SHP77 (cell line): ENCODE measurements at places on chromosomes 16 and 17.

DNA sequence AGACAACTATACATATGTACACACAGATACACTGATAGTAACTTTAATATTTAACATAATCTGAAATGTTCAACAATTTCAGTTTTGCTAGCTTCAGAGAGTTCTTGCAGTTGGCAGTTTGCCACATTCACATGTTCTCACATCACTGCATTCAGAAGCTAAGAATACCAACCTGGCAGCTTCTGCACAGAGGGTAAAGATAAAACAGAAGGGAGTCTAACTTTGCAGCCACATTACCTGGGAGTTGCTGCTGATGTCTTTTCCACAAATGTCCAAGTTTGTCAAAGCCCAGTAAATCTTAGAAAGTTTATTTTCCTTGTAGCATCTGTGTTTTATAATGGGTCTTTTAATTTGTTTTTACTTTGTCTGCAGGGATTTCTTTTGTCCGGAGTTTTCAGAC is 332.0 kb downstream of the BCAS3 start:
- DNase-seq, result no peak

DNA sequence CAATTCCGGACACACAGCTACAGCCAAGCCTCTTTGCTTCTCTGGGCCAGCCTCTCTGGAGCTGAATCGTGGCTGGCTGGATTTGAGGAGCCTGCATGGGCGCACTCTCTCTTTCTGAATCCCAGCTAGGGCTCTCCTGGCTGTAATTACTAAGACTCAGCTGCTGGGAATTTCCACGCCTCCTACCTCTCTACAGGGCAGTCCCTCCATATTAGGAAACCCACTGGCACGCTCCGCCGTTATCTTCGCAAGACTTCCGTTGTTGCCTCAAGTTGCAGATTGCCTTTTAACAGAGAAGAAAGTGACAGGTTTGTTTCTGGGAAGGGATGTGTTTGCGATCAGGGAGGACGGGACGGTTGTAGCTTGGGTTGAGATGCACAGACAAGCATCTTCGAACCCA is 188.4 kb upstream of the NLRP1 start:
- no peak for DNase-seq

- DNase-seq, result peak; percentile 66
These were observed at the start of gene LDHD for GRCh38 chr16:75116081-75116910. Gene LDHD, minus strand, starts transcription at chr16:75116780. Its CDS starts 60 bp downstream, at chr16:75116720.

GRCh38 chr17:5220074-5220473 is 14.6 kb downstream of the SCIMP start:
- no peak for DNase-seq

DNA sequence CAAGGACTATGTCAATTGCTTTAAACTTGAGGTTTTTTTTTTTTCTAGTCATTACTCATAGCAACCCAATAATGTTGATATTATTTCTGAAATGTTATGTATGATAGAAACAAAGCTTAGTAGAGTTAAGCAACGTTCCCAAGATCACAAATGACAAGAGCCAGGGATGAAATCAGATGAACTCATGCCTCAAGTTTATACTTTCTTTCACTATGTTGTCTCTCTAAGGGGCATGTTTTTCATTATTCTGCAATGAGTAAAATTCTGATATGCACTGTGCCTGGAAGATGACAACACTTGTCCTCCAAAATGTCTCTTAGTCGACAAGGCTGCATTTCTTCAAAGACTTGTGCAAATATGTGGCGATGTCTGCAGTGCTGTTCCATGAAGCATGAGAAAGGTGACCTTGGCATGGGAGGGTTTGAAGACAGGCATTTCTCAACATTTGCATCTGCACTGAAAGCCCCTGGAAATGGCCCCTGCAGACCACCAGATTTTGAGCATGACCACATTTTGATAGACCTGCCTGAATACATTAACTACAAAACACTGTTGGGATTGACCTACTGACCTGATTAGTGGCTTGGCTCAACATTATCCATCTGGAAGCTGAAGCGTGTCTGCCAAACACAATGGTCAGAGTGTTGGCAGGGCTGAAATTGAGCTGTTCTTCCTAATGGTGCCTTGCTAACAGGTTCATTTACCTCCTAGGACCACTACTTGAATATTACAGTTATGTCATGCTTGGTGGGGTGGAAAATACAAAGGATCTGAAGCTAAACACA is 1027.5 kb downstream of the CDH11 start:
- no peak for DNase-seq

GRCh38 chr16:67941469-67942199 is 2.3 kb downstream of the LCAT start:
- no peak for DNase-seq

DNA sequence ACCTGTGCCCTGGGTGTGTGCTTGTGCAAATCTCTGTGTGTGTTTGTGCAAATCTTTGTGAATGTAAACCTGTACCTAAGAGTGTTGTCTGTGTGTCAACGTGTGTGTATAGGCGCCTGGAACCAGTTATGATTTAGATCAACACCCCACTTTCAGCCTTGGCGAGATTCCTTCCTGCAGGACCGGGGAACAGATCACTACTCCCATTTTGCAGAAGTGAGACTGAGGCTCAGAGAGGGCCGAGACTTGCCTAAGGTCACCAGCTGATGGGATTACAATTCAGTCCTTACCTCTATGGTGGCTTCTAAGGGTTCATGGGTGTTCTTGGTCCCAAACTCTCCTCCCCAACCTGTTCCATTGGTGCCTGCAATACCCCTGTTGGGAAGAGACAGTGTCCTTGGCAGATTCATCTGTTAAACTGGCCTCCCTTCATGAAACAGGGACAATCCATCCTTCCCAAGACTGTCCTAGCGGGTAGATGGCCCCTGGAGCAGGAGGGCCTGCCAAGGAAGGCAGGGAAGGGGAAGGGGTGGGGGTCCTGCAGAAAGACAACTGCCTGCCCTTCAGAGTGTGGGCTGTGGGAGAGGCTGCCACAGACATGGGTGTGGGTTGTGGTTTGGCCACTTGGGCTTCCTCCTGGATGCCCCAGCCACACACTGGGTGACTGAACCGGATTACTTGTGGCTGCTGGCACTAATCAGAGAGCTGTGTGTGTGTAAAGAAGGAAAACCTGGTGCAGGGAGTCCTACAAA is 6.9 kb upstream of the MAPK7 start:
- no peak for DNase-seq

DNA sequence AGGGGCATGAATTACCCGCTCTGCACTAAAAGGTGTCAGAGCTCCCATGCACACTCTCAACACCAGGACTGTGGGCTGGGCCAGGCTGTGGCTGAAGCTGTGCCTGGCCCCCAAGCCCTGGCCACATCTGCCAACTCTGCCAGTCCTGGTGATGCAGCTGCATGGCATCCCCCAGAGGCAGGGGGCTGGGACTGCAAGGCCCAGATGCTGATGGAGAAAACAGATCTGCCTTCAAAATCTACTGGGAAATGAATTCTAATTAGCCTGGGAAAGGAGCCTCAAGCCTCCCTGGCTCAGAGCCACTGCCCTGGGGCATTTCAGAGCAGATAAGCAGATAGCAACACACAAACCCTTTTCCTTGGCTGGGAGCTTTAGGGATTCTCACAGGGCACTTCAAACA is 3.4 kb downstream of the CHST6 start:
- no peak for DNase-seq

- DNase-seq, result no peak
These were observed 29.4 kb downstream of the COG7 start for GRCh38 chr16:23423496-23424049.

DNA sequence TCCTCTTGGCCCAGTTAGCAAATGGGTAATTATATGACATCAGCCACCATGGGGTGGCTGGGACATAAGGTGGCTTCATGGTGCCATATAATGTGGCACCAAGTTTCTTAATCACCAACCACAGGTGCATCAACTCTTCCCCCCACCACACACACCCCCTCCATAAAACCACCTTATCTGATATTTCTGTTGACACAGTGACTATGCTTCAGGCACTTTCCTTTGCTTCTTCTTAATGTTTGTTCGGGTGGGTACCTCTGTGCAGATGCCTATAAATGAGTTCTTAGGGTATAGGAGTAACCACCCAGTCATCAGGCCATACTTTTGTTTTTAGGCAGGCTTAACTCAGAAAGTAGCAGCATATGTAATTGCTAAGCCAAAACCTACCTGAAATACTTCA is 29.5 kb downstream of the RNF43 start:
- DNase-seq, result no peak

DNA sequence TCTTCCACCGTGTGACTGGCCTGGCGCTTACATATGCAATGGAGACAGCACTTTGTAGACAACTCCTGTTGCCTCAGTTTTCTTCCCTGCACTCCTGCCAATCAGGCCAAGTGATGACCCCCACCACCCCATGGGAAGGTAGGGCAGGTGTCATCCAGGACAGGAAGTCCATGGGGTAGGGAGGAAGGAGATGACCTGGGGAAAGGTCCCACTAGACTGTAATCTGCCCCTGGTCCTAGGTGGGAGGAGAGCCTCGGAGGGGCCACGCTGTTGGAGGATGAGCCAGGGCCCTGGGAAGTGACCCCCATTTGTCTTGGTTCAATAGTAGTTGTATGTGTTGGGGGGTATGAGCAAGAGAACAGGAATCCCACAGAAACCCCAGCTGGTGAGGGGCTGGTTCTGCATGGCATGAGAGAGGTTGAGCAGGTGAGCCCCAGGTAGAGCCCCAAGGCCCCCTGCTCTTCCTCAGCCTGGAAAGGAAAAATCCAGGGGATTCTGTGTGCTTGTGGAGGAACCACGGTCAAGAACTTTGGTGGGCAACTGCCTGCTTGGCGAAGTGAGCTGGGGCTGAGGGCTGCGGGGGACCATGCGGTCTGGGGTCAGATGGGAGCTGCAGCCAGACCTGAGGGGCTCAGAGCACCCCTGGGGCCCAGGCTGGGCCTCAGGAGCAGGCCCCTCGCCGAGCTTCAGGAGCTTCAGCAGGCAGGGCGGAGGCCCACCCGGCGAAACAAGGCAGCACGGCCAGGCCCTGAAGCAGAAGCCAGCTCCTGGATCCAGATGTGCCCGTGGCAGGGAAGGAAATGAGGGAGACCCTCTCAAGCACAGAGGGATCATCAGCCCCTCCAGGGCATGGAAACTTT is 50.7 kb downstream of the NT5M start:
- no peak for DNase-seq

- no peak for DNase-seq
These were observed 33.9 kb upstream of the CLEC18B start for GRCh38 chr16:74455213-74455612.

DNA sequence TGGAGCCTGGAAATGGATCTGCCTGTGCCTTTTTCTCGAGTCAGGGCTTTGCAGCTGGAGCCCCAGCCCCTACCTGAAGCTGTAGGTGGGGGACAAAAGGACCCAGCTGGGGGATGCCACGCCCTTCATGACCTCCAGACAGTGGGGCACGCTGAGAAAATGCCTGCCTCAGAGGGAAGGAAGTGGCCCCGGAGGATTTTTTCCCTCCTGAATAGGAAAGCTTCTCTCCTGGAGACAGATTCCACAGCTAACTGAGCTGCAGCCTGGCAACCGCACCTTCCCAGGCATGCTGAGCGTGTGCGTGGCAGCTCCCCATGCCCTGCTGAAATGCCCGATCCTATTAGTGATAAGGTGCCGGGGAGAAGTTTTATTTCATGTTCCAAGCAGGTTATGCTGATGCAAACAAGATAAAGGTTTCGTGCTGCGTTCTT is 58.0 kb downstream of the AIPL1 start:
- DNase-seq, result no peak

- DNase-seq, result no peak
These were observed 120.6 kb downstream of the IRF8 start for GRCh38 chr16:86019446-86020047.

- no peak for DNase-seq
These were observed 93.1 kb downstream of the SALL1 start for GRCh38 chr16:51057969-51058337.

DNA sequence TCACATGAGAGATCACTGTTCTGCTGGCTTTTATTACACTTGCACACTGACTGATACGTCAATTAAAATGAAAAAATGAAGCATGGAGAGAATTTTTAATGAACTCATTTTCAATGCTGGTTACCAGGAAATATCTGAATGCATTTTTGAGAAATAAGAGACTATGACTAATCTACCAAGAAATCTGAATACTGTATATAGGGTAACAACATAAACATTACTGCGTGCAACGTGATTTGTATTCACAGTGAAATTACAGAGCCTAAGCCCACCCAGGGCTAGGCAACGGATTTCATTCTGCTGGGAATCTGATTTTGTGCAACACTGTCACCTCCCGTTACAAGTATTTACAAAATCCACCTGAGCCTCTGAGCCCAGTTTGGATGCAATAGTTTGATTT is 23.8 kb upstream of the LCMT1 start:
- DNase-seq, result no peak

- DNase-seq, result no peak
These were observed 2.4 kb upstream of the RBFOX3 start for GRCh38 chr17:79613195-79613772.

- no peak for DNase-seq
These were observed 23.2 kb downstream of the CDH3 start for GRCh38 chr16:68668266-68668665.

DNA sequence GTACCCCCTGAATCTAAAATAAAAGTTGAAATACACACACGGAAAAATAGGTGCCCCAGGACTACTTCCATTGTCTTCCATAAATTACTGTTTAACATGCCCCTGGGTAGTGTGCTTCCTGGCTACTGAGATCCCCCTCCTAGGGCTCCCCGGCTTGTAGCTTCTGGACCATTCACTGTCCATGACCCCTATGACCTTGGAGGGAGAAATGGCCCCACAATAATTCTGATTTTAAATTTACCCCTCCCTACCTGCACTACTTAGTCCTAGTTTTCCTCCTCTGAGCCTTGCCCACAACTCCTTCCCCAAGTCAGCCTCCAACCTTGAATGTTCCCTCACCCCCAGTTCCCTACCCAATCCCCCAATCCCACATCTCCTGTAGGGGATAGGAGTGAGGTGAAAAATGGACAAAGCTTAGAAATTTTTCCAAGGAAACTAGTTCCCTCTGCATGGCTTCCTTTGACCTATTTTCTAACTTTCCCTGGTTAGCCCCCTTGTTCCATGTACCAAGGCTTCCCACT is 9.5 kb upstream of the MSL1 start:
- DNase-seq, result no peak

DNA sequence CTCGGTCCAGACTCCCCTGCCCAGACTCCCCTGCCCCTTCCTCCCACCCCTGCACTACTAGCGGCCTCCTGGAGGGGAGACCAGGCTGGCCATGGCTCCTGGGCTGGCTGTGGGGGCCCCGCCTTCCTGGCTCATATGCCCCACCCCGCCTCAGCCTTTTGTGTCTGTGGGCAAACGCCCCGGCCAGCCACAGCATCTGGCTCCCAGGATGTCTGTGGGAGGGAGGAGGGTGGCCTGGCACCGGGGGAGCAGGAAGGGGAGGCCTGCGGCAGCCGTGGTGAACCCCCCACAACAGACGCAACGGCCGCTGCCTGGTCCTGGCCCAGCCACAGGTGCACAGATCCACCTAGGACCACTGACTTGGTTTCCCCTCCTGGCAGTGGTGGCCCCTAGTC is 32.9 kb downstream of the BAHCC1 start:
- DNase-seq, result peak; percentile 36

DNA sequence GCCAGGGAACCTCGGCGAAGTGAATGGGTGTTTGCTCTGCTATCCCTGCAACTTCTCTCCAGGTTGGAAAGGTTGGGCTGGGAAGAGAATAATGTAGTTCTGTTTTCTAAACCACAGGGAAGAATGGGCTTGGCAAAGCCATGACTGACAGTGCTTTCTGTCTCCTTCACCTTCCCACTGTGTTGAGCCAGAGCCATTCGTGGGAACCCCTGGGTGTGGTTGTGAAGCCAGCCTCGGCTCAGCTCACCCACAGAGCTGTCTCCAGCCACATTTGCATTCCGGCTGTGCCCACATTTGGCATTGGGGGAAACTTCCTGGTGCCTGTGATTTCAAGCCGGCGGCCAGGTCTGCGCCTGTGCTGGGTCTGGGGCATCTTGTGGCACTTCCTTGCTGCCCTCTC is 39.9 kb downstream of the BAIAP2 start:
- no peak for DNase-seq
